ENCODE measurements at places on chromosomes 11 and 22.
A peak's percentile ranks its signal among the peaks of the same experiment; 100 is the strongest.

- DNase-seq = no peak
Measured at GRCh38 chr11:10390375-10390774, 64.7 kb upstream of the AMPD3 start.

DNA sequence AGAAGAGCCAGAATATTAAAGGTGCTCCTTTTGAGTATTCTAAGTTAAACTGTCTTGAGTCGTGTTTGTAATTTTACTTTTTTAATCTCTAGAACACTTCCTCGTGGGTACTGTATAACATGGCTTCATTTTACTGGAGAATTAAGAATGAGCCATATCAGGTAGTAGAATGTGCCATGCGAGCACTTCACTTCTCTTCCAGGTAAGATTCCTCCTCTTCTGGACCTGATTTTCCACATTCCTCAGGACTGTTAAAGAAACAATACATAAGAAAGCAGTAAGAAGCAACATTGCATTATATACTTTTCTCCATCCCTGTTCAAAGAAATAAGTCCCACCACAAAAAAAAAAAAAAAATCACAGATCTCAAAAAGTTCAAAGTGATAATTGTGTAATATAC, 37.9 kb downstream of the TTC17 start:
- no peak for DNase-seq

DNA sequence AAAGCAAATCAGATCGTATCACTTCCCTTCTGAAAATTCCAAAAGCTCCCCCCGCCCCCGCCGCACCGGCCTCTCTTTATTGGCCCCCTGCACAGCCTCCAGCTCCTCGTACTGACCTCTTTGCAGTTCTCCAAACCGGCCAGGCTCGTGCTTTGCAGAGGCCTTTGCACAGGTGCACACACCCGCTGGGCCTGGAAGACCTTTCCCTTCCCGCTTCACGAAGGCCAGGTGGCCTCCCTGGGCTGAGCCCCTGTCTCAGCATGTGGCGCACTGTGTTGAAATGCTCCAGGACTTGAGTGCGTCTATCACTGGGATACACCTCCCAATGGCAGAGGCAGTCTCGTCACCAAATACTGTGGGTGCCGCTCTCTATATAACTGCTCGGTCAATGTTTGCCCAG, 13.2 kb upstream of the ADA2 start:
- DNase-seq = peak; percentile 29

- no peak for DNase-seq
Measured at GRCh38 chr11:83666149-83666548, 380.0 kb upstream of the CCDC90B start.

DNA sequence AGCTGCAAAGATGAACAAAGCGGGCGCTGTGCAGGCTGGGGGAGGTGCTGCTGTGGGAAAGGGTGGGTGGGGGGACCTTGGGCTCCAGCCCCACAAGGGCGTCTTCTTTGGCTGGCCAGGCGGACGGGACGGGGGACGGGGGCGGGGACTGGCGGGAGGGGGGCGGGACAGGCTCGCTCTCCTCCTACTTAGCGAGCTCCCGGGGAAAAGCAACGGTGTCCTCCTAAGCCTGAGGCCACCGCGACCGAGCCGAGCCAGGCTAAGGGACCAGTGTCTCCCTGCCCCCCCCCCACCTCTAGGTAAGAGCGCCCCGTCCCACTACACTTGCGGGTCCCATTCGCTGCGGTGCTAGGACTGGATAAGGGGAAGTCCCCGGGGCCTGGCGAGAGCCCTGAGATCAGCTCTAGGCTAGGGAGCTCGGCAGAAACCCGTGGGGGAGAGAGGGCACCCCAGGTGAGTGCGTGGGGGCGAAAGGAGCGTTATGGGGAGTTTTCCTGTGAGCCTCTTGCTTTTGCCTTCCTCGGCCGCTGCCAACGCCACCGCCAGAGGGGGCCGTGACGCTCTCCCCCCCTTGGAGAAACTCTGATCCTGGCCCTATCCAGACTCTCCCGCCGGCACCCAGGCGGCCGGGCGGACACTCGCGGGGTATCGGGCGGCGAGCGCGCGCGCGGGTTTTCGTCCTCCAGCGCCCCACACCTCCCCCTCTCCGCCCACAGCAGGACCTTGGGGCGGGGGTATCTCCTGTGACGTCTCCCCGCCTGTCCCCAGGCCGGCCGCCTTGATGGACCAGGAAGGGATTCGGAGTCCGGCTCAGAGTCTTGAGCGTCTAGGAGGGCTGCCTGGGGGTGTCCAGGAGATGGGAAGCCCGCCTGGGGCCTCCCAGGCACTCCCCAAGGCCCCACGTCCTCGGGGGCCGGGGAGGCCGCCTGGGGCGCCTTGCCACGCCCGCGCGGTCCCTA, at the start of gene PHLDB1:
Gene PHLDB1, plus strand, starts transcription at position 215 of the 959 bp plus-strand sequence. CDS start 6,222 bp downstream, outside the sequence.
- peak; percentile 65 for DNase-seq

DNA sequence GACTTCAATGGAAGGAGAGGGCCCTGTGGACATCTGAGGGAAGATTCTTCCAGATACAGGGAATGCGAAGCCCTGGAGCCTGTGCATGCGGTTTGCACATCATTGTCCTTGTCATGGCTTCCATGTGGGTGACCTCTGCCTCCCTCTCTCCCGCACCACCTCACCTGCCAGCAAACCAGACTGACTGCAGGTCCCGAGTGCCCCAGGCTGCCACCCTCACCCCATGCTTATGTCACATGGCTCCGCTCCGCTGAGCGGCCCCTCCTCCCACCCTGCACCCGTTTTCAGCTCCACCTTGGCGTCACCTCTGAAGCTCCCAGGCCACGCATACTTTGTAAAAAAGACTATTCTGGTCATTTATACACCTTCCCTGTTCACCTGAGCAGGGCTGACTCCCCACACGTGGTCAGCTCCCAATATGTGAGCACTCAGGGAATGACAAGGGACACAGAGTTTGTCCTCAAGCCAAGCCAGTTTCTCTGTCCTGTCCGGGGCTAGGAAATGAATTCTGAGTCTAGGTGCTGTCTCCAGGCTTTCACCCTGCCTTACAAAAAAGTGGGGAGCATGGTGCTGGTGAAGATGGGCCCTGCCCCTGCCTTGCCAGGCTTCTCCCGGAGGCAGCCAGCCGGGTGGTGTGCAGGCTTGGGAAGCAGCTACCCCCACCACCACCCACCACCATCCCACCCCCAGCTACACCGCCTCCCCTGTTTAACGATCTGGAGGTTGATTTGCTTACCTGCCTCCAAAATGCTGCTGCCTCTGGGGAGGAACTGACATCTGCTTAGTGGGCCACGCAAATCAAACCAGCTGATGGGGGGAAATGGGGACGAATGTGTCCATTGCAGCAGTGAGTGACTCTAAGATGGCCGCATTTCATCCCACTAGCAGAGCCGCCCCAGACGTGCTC, 32.7 kb downstream of the FAM83F start:
- peak; percentile 0 for DNase-seq

DNA sequence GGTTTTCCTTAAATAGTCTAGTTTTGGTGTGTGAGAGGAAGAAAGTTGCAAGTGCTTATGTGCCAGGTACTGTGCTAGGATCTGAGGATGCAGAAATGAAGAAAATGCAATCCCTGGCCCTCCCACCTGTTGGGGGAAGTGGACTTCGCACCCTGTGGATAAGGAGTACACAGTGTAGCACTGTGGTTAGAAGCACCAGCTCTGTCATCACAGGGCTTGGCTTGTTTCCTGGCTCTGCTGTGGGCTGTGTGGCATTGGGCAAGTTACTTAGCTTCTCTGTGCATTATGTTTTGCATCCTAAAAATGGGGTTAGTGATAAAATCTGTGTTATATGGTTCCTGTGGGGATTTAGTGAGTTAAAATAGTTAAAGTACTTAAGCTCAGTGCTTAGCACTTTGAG, 68.2 kb downstream of the ENDOD1 start:
- DNase-seq = no peak

DNA sequence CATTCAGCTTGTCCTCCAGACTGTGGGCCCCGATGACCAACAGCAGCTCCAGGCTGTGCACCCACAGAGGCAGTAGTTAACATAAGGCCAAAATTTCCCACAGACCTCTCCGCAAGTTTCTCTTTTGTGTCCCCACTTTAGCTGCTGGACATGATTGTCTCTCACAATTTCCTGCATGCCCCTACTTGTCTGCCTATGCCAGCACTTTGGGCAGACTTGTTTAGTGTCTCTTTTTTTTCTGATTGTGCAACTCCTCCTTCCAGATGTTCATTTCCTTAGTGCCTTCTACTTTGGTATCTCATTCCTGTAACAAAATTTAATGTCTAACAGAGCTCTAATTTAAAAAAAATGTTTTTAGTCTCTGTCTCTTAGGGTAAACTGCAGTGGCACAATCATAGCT, 23.8 kb upstream of the SCN3B start:
- no peak for DNase-seq

- no peak for DNase-seq
Measured at GRCh38 chr11:125140233-125140632, 24.3 kb upstream of the PKNOX2 start.

GRCh38 chr11:95148406-95148805, 58.8 kb downstream of the ENDOD1 start:
- no peak for DNase-seq

- no peak for DNase-seq
Measured at GRCh38 chr22:19396934-19397733, 34.4 kb downstream of the HIRA start.

DNA sequence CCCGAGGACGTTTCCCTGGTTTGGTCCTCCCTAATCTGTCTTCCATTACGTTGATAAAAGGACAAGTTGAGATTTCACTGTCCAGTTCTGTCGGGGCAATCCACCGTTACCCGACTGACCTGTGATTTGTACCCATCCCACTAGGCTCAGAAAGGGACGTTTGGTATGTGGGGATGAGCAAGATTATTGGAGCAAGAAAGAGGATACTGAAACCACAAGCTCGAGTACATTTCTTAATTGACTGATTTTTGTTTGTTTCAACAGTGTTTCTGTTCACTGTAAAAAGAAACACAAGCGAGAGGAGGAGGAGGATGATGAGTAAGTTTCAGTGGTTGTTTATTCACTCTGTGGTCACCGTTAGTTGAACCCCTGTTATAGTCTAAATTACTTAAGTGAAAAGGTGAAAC, 969 bp downstream of the CCDC117 start:
- DNase-seq = no peak

- DNase-seq = no peak
Measured at GRCh38 chr22:48004038-48004437, 1241.6 kb downstream of the TBC1D22A start.

DNA sequence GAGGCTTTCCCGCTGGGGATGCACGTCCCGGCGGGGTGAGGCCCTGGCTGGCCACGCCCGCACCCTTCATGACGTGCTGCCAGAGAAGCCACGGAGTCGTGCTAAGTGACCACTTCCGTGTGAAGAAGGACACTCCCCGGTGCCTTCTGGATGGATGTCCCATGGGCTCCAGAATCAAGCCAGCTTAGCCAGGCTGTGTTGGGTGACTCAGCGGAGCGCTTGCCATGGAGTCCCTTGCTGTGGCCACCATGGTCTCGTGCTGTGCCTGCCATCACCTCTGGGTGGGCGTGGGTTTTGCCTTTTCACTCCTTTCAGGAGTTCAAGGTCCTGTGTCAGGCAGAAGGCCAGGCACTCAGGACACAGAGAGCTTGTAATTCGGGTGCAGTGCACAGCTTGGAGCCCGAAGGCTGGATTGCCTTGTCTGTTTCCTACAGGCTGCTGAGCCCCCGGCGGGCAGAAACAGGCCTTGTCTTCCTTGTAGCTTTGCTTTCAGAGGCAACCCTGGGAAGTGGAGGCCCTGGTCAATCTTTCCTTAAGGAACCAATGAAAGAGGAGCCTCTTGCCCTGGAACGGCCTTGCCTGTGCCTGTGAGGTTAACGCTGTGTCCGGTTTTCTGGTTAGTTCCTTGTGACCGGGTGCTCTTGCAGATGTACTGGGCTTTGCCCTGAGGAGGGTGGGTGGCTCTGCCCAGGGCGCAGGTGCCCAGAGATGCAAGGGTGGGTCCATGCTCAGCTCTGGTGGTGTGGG, 268.6 kb downstream of the TBC1D22A start:
- DNase-seq = no peak

GRCh38 chr11:14764579-14765527, 121.2 kb downstream of the PDE3B start:
- no peak for DNase-seq

GRCh38 chr11:128451652-128452470, 135.5 kb downstream of the ETS1 start:
- DNase-seq = peak; percentile 36

GRCh38 chr11:116042146-116042545, 537.9 kb upstream of the CADM1 start:
- no peak for DNase-seq

- no peak for DNase-seq
Measured at GRCh38 chr11:121340032-121340580, 47.5 kb downstream of the SC5D start.

GRCh38 chr11:130441719-130442118, 6.7 kb upstream of the ADAMTS15 start:
- no peak for DNase-seq

DNA sequence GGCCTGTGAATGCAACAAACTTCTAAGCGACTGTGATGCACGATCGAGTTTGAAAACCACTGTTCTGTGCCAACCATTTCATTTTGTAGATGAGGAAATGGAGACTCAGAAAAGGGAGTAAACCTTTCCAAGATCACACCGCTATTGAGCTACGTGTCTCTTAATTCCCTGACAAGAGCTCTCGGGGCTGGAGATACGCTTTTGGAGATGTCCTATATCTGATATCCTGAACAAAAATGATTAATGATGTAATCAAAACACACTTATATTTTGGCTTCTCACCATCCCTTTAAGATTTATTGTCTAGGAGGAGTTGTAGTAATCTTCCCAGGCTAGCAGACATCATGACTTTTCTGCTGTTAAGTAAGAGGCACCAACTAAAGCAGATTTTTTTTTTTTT, 1.7 kb upstream of the PARVA start:
- no peak for DNase-seq

DNA sequence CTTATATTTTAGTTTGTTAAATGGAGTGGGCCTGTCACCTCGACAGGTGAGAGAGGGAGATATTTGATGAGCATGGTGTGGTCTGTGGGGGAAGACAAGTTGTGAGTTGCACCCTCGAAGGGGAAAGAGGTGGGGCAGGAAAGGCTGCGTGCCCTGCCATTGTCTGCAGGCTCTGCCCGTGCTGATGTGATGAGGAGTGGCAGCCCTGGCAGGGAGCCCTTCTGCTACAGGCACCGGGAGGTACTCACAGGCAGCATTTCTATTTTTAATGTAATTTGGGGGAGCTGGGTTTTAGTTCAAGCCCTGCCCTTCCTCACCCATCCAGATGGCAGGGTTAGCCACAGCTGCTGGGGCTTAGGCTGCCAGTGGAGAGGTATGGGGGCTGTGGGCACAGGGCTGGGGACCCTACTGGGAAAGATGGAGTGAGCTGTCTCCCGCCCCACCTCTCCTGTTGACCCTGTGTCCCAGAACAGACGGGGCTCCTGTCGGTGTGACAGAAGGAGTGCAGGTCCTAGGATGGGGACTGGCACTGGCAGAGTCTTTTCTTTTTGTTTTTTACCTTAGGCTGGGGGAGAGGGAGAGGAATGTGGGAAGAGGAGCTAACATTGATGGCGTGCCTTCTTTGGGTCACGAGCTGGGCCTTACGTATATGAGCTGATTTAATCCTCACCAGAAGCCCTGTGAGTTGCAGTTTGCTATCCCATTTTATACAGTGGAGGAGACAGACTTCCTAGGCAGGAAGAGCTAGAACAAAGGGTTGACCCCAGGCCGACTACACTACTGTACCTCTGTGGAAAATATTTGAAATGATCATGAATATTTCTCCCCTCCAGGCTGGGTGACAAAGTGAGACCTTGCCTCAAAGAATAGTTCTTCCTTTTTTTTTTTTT, 51.6 kb downstream of the CEP164 start:
- no peak for DNase-seq

- no peak for DNase-seq
Measured at GRCh38 chr22:40401981-40402406, 31.6 kb downstream of the SGSM3 start.

- DNase-seq = no peak
Measured at GRCh38 chr11:120465921-120466534, 45.5 kb upstream of the GRIK4 start.

All from neural progenitor cell (in vitro differentiated cells).